Activated CD8-positive, alpha-beta memory T cell treated with anti-CD3 and anti-CD28 coated beads for 4 hours (primary cell): ENCODE measurements at places on chromosomes 7 and 10.

GRCh38 chr7:43249823-43250145, 137.3 kb downstream of the HECW1 start:
- no peak for DNase-seq

DNA sequence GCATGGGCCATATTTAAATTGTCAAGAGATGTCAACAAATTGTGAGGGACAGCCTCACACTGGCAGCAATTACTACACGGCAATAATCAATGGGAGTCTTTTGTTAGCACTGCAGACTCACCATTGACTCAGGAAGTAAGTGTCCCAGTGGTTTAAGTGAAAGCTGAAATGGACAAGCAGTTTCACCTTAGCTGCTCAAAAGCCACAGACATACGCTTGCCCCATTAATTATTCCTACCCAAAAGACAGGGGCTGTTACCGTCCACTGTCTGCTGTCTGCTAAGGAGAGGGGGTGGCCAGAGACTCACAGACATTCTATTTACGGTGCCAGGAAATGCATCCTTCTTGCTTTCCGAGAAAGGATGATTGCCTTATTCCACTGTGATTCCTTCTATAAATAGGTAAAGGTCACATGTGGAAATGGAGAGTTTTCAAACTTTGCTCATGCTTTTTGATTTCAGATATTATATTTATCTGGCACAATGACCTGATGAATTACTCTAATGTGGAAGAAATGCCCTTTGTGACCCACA, 309.7 kb upstream of the NFE2L3 start:
- no peak for DNase-seq

DNA sequence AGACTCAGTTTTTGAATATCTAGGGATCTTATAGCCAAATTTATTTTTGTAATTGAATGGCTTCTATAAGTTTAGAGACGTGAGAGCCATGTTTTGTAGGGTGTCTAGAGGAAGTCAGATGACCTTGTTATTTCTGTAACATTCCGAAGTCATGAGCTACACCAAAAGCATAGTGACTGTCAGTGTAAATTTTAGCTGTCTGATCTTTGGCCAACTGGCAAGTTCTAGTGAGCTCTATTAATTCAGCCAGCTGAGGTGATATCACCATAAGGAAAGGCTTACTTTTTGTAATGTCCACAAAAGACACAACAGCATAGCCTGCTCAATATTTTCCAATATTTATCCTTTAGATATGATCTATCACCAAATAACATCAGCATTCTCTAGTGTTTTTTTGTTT, 9.9 kb upstream of the NT5C3A start:
- no peak for DNase-seq

- no peak for DNase-seq
Measured at GRCh38 chr7:108453320-108453719, 2.9 kb downstream of the NRCAM start.

- no peak for DNase-seq
Measured at GRCh38 chr7:79406371-79406770, 47.1 kb downstream of the MAGI2 start.

GRCh38 chr7:18700147-18700546, 204.6 kb downstream of the HDAC9 start:
- no peak for DNase-seq

- no peak for DNase-seq
Measured at GRCh38 chr10:20147684-20148083, 331.5 kb downstream of the PLXDC2 start.
